ENCODE measurements at places on chromosomes 7 and 10.
A peak's percentile ranks its signal among the peaks of the same experiment; 100 is the strongest.

DNA sequence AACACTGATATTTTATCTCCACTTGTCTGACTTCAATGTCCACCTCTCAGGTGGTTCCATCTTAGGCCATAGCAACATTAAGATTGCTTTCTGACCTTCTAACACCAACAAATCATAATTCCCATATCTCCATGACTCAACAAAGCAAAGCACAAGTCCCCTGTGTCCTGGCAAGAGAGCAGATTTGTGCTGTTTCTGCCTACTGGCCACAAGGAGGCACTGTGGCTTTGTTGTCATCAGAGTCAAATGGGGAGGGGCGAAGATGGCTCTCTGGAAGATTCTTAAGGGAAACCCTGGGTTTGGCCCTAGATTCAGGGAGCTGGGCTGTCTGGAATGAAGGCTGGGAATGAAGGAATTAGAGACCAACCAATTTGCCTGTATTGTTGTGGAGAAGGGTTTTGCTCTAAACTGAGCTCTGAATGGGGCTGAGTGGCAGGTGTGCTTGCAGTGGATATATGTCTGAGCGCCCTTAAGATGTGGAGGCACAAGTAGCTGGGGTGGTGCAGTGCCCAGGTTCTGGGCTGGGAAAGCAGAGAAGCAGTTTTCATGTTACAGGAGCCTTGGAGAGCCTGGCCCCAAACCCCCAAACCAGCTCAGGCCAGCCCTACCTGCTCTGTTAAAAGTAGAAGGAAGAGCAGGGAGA, 154.8 kb upstream of the PRSS58 start:
- peak; percentile 68 for DNase-seq

GRCh38 chr10:59216178-59216869, 39.9 kb downstream of the PHYHIPL start:
- DNase-seq, result no peak

- peak; percentile 49 for DNase-seq
Observed at GRCh38 chr7:22662036-22662435, 65.0 kb upstream of the IL6 start.

GRCh38 chr7:42222891-42223290, 14.1 kb downstream of the GLI3 start:
- peak; percentile 27 for DNase-seq

GRCh38 chr7:44072364-44073231, 7.2 kb upstream of the PGAM2 start:
- DNase-seq, result peak; percentile 90

DNA sequence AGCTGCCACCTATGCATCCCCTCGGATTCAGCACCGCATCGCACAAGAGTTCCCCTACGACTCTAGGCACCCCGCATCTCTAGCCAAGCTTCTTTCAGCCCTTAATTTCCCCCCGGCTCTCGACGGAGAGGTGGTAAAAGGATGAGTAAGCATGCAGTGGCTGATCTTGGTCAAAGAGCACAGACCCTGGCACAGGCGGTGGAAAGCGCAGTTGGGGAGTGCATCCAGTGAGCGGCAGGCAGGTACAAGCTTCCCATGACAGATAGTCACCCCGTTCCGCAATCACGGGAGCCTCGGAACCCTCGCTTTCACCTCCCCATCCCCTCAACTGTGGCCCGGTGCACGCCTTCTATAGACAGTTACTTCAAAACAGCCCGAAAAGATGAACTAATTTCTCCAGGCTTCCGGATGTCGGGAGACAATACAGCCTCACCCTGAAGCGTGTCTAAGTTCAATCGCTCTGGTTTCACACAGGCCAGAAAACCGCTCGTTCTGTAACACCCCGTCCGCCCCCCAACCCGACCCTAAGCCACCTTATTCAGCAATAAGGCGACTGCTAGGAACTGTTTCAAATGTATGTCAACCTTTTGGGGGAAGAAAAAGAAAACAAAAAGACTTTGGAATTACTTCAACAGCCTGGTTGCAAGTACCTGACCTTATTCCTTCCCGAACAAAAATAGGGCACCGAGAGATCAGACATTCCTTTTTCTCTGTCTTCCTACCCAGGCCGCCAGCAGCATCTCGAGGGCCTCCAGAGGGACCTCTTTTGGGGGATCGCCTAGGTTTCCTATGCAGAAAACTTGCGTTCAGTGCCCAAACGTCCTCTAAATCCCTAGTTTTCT, 1.4 kb downstream of the RHEB start:
- peak; percentile 56 for DNase-seq

GRCh38 chr7:107591421-107591820, 11.4 kb downstream of the BCAP29 start:
- no peak for DNase-seq

DNA sequence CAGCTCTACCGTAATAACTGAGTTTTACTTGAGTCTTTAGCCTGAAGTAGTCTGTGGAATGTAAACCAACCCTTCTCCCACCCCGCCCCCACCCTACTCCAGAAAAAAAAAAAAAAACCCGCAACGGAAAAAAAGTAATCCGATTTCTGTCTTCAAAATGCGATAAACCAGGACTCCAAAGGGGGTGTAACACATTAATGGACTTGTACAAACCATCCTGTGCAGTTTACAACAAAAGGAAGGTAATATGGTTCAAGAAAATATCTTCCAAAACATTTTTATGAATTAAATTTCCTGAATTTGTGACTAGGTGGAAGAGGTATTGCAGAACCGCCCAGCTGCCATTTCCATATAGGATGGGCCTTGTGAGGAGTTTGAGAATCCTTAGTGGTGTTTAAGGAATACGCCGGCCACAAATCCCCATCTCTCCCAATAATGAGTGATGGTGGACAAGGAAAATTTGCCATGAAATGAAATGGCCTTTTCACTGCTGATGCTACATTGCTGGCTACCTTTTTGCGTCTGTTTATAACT, 10.6 kb downstream of the SKIDA1 start:
- DNase-seq, result no peak

DNA sequence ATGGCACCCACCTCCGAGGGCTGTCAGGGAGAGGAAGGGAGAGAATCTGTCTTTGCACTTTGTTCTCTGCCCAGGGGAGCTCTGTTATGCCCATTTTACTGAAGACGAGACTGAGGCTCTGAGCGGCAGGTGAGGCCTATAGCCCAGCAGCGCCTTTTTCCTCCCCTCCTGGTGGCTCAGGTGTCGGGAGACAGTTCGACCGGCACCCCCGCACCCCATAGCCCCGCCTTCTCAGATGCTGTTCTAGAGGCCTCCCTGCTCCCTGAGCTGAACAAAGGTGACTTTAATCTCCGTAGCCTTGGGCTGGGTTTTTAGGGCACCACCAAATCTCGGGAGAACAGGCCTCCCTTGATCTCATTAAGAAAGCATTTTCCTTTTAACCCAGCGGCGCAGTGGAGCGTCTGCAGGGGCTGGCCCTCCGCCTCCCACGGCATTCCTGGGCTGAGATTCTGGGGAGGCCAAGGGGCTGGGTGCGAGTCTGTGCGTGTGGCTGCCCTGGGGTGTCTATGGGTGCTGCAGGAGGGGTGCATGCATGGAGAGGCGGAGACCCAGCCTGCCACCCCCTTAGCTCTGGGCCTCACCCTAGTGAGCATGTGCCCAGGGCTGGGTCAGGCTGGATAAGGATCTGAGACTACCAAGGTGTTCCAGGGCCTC, 3.3 kb downstream of the LFNG start:
- no peak for DNase-seq

- DNase-seq, result peak; percentile 73
Observed at GRCh38 chr10:121942749-121943416, 15.1 kb upstream of the ATE1 start.

- peak; percentile 97 for DNase-seq
Observed at GRCh38 chr7:123534383-123535260, at the start of gene IQUB. Gene IQUB, minus strand, starts transcription at chr7:123534595. Its CDS starts 22,255 bp downstream, at chr7:123512340.

DNA sequence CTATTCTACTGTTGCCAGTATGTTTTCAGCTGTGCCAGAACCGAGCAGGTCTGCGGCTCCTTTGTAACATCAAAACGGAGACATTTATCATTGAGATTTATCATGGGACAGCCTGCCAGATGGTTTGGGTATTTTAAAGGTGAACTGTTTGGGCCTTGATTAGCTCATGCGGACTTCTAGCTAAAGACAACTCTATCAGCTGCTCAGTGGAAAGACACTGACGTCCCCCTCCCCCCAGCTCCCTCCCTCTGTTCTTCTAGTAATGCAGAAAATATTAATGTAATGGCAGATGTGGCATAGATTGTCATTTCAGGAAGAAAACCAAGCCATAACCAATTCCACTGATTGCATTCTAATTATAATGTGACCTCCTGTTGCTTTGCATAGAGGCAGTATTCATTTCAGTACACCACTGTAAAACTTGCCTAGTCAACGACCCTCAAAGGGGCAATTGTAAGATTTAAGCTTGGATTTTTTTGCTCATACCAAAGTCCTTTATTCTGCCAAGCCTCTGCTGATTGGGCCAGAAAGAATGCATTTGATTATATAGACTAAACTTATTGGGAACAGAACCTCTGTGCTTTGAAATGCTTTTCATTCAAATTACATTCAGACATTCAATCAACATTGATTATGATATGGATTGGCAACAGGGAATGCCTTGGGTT, 966.8 kb downstream of the LRMDA start:
- no peak for DNase-seq

DNA sequence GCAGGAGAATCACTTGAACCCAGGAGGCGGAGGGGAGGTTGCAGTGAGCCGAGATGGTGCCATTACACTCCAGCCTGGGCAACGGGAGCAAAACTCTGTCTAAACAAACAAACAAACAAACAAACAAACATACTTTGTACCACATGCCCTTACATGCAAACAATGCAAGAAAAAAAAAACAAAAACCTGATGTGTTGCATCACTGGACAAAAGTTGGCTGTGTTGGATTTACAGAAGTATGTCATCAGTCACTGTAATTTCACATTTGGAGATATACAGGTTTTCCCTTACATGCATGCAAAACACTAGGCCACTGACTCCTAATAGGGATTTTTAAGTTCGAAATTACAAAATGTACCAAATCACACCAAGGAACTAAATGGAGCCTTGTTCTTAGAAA, 138.5 kb downstream of the SRPK2 start:
- no peak for DNase-seq

DNA sequence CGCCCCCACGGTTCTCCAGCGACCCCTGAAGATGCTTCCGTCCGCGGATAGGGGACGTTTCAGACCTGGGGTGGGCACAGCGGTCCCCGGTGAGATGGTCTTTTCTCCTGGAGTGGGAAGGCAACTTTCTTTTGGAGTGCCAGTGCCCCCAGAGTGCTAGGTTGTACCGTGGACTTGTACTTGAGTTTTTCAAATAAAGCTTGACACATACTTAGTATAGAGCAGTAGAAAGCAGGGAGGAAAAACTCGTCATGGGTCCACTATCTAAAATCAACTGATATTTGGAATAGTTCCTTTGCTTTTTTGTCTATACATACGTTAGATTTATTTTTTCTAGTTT, 28.4 kb downstream of the RBM20 start:
- no peak for DNase-seq

DNA sequence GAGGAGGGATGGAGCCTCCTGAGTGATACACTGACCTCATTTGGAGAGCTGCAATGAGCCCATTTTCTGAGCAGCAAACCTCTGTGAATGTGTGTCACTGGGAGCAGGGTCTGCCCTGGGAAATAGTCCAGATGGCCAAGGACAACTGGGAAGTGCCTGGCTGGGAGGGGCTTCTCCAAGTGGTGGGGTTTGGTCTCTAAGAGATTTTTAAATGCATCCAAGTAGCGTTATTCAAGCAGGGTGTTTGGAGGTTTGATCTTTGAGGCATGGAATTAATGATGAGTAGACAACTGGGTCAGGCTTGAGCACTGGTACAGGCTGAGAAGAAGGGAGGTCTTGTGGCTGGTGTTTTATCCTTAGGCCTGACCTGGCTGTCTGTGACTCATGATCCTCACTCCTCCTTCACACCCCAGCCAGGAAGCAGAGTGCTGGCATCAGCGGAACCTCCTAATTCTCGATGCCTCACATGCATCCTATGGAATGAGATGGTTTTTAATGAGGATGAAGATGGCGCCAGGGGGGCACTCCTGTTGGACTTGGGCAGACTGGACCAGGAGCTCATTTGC, 3.3 kb downstream of the GOLGA7B start:
- no peak for DNase-seq

DNA sequence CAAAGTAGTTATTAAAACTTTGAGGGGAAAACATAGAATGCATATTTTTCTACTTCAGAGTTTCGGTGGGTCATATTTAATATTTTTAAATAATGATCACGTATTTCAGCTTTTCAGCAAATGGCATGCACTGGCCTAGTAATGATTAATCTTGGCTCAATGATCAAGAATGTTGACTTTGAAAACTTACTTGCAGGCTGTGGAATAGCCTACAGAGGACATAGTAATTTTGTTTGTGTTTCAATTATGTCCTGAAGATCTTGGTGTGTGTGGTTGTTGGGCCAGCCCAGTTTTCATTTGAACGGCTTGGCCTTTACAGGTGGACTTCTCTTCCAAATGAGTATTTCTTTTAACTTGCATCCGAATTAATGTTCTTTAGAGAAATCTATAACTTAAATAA, 35.1 kb downstream of the ADD3 start:
- DNase-seq, result no peak

DNA sequence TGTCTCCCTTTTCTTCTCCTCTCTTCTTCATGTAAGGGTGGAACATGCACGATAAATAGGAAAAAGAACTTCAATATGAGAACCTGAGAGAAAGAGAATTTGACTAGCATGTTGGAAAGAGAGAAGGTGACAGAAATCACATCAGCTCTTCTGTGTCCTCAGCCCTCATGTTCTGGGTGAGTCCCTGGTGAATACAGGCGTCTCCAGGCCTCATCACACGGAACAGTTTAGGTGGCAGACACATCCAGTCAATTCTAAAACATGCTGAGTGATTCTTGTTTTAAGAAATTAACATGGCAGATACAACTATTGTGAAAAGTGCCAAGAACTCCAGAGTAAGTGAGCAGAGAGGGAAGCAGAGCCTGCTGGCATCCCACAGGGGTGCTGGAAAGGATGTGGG, 96.1 kb downstream of the FAM107B start:
- DNase-seq, result no peak

DNA sequence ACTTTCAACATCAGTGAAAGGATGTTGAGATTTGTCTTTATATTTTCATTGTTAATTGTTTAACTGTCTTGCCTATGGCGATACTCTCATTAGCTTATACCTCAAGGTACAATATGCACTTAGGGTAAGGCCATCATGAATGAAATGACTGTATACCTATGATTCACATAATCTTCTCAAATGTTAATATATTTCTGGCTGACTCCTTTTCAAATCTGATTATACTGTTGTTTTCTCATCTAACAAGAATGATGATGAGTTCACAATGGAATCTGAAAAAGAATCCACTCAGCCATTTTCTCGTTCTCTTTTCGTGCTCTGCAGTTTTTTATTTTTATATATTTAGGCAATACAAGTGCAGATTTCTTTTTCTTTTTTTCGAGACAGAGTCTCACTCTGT, 159.1 kb downstream of the ARHGAP12 start:
- DNase-seq, result peak; percentile 28

Data from mesenchymal stem cell (in vitro differentiated cells and primary cell).